ENCODE measurements at places on chromosomes 12 and 14.

GRCh38 chr14:81286574-81287370, 66.0 kb upstream of the GTF2A1 start:
- no peak for DNase-seq

DNA sequence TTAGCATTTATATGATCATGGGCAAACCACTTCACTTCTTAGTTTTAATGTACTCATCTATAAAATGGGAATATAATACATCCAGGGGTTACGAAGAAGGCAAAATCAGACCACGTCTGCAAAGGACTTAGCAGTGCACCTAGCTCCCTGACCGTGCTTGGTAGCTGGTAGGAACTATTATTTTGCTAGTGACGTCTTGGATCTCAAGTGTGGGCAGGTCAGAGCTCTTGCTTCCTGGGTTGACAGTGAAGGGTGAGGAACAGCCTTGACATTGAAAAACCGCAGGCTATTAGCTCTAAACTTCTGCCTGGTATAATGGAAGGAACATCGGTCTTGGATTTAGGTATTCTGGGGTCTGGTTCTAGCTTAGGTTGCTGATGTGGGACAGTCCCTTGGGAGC, 89.3 kb upstream of the MED13L start:
- no peak for DNase-seq

- no peak for DNase-seq
Measured at GRCh38 chr12:34291001-34291400, 268.7 kb downstream of the ALG10 start.

DNA sequence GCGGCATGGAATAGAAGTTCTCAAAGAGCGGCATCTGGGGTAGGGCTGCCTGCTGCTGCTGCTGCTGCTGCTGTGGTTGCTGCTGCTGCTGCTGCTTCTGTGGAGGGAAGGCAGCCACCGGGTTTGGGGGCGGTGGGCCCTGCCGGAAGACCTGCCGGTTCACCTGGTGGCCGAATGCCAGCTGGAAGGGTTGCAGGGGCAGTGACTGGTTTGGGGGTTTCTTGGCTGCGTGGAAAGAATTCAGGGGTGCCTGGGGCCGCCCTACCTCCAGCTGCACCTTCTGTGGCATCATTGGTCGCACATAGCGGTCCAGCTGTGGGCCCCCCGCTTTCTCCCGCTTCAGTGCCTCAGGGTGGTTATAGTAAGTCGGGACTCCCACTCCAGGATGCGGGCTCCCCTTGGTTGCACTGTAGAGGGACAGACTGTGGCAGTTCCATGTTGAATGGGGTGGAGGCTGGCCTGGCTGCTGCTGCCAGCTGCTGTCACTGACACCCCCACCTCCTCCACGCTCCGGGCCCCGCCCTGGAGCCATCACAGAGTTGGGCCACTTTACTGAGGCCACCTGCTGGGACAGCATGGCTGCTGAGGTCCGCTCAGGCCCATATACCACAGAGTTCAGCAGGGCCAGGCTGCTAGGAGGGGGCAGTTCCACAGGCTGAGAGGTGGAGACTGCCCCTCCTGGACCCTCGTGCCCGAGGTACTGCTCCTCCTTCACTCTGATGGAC, 25.2 kb upstream of the PNMA1 start:
- DNase-seq: no peak

- DNase-seq: no peak
Measured at GRCh38 chr12:77229640-77230442, 164.5 kb upstream of the E2F7 start.

- DNase-seq: no peak
Measured at GRCh38 chr14:101232340-101233020, 328.8 kb upstream of the DIO3 start.

DNA sequence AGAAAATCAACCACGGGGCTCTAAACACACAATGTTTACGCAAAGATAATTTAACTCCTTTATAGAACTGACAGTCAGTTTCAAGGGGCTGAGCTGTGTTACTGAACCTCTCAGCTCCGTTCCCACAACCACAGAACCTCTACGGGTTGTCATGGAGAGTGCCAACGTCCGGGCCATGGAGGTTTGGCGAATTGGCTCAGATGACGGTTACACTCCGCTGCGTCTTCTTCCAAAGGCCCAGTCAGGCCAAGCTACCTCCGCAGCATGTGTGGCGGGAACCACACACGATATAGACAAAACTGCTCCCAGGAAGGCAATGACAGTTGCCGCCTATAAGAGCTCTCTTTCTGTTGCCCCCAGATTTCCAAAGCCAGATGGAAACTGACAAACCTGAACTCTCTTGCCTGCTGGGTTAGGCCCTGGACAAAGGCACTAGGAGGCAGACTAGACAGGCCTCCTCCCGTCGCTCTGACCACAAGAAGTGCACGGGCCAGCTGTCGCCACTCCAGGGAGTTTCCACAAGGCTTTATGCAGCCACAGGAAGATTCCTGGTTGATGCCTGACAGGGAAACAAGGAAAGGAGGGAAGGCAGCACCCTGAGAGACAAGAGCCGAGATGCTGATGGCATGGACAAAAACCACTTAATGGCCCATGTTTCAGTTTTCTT, 30.3 kb downstream of the CCDC88C start:
- DNase-seq: no peak

DNA sequence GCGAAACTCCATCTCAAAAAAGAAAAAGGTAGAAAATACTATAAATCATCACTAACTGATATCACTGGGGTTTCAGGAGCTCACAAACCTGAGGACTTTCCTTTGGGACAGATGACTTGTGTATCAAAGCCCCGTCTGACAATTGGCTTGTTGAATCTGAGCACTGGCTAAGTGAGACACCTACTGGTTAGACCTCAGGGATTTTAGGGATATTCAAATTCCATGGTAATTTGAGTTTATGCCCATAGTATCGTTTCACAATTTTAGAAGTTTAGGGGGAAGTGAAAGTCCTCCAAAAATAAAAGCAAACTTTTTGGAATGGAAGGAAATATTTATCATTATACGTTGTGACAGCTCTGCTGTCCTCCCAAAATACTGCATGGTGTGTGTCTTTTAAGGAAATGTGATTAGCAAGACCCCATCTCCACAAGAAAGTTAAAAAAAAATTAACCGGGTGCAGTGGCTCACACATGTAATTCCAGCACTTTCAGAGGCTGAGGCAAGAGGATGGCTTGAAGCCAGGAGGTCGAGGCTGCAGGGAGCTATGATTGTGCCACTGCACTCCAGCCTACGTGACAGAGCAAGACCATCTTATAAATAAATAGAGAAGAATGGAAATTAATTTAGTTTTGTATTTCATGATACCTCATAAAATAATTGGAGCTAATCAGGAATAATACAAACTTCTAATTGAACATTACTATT, 49.2 kb downstream of the FBXL14 start:
- DNase-seq: no peak

GRCh38 chr12:89225808-89226411, 126.4 kb downstream of the DUSP6 start:
- DNase-seq: peak; percentile 45

DNA sequence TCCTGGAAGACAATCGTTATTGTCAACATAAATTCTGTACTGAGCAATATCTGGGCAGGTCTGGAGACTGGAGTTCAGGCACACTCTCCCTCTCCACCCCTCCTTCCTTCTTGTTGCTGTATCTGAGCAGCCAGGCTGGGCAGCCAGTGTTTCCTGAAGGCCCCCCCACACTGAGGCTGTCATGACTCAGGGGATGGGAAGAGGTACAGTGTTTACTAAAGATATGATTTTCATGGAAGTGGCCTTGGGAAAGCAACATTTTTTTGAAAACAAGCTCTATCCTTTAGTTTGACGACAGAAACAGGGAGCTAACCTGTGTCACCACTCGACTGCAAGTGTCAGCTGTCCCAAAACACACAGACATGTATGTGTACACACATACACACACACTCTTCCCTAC, 1485.4 kb upstream of the TMEM132C start:
- DNase-seq: no peak

GRCh38 chr12:67735868-67736267, 87.3 kb downstream of the DYRK2 start:
- DNase-seq: no peak

GRCh38 chr12:84073401-84073800, 839.2 kb downstream of the SLC6A15 start:
- DNase-seq: no peak

GRCh38 chr12:120698665-120699064, 11.6 kb upstream of the UNC119B start:
- no peak for DNase-seq

GRCh38 chr14:96225745-96226151, 21.1 kb downstream of the BDKRB2 start:
- DNase-seq: no peak

GRCh38 chr14:69464829-69465228, 19.7 kb upstream of the PLEKHD1 start:
- no peak for DNase-seq

- peak; percentile 62 for DNase-seq
Measured at GRCh38 chr12:6425590-6426531, 18.9 kb upstream of the CD27 start.

- peak; percentile 85 for DNase-seq
Measured at GRCh38 chr12:52213564-52214420, 19.3 kb upstream of the KRT7 start.

DNA sequence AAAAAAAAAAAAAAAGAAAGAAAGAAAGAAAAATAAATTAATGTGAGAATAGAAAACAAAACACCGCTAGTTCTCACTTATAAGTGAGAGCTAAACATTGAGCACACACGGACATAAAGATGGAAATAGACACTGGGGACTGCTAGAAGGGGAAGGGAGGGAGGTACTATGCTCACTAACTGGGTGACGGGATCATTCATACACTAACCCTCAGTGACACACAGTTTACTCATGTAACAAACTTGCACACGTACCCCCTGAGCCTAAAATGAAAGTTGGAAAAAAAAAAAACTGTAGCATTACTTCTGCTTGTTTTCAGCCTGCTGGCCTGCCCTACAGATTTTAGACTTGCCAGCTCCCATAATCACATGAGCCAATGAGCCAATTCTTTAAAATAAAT, 10.5 kb upstream of the PRMT5 start:
- DNase-seq: no peak

DNA sequence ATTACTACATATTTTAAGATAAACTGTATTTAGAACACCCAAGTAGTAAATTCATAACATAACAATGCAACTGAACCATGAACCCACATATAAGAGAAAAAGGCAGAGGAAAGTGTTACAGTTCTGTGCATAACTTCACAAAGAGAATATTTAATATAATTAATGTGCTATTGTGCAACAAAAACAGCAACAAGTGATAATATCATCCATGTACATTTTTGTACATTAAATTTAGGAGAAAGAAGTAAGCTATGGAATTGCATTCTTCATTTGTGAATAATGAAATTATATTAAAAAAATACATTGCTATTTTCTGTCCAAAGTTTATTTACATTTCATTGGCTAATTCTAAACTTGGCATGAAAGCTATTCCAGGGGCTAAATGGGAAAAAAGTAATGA, 72.6 kb downstream of the PLEKHG7 start:
- DNase-seq: no peak

DNA sequence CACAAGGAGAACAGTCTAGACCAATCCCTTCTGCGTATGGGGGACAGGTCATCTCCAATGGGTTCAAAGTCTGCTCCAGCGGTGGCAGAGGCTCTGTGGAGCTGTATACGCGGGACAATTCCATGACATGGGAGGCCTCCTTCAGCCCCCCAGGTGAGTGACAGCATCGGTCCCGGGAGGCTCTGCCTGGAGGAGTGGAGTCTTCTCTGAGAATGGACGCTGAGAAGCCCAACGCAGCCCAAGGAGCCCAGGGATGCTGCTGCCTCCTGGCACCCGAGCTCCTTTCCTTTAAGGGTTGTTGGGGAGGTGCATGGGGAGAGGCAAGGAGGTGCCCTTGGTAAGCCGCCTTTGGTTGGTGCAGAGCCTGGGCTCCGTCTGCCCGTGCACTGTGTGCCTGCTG, 28.2 kb downstream of the ADGRD1 start:
- no peak for DNase-seq

DNA sequence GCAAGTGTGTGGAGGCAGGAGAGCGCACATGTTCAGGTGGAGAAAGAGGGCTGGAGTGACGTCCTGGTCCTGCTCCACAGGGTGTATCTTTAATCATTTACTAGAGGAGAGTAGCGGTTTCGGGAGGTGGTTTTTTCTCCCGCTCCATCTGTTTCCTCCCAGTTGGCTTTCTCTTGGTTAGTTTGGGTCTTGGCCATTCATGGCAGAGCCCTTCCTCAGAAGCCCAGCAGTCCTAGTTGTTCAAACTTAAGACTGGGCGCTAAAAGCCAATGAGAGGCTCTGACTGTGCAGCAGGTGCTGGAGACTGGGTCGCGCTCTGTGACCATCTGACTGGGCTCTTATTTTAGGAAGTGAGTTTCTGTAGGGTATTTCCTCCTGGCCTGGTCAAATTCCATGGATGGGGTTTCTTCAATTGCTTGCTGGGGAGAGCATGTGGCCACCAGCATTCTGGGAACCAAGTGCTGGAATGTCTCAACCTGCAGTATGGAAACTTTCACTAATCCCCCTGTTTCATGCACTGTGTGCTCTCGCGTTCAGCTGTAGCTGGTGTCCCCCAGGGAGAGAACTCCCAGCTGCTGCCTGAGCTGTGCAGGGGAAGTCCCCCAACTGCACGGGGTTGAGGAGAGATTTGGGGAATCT, 27.4 kb upstream of the TSPAN9 start:
- DNase-seq: no peak

DNA sequence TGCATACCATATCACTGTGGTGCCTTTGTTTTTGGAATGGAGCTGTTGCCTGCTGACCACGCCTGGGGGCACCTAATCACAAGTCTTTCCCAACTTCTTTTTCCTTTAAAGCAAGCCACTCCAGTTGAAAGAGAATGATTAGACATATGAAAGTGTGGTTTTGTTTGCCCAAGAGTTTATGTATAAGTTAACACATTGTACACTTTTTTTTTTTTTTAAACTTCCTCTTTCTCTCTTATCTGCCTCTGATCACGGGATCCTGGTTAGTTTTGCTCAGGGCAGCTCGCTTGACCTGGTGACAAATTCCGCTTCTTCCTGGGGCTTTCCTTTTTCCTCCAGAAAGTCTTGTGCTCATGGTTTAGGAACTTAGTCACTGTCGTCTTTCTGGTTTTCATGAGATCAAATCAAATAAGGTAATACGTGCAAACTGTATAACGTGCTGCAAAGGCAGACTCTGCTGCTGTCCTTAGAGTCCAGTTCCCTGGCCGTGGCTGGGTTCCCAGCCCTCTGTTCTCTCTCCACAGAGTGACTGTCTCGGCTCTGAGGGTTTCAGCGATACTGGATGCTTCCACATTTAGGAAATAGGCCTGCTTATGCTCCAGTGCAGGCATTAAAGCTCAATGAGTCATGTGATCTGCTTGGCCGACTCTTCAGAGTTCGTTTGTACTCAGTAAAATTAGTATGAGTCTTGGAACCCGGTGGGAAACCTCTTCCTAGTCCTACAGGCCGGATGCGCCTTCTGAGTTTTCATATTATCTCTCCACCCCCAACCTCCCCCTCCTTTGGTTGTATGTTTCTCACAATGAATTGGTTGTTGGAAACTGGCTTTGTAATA, 15.2 kb downstream of the RASSF3 start:
- DNase-seq: peak; percentile 39
